Cardiac atrium fibroblast (primary cell): ENCODE measurements at places on chromosomes 3 and 15. TPM values are rescaled to one million over a fixed set of nuclear protein-coding genes. Genes with fewer than 3 reads are reported as not detected.

Gene GHRL
- not detected in 2 replicates for total RNA-seq

Gene IL17RC
- total RNA-seq = 35.4 and 50.9 TPM in 2 replicates

Gene AADACL2
- not detected in 2 replicates for total RNA-seq

Gene EXD1
- not detected in 2 replicates for total RNA-seq

Gene CAMKV
- total RNA-seq = not detected in 2 replicates

Gene GUCA1C
- total RNA-seq = not detected in 2 replicates

Gene ARMC8
- total RNA-seq = 32.1 TPM in 2 replicates

Gene EPHB3
- total RNA-seq = 1.3 and 3.4 TPM in 2 replicates

Gene SCG5
- 2.6 and 3.2 TPM in 2 replicates for total RNA-seq

Gene SAMMSON
- 0.16 TPM in 1 of 2 replicates, not detected in the other for total RNA-seq

Gene CTDSPL
- 37.4 and 40.3 TPM in 2 replicates for total RNA-seq
